ENCODE measurements at places on chromosomes 7 and 10.

DNA sequence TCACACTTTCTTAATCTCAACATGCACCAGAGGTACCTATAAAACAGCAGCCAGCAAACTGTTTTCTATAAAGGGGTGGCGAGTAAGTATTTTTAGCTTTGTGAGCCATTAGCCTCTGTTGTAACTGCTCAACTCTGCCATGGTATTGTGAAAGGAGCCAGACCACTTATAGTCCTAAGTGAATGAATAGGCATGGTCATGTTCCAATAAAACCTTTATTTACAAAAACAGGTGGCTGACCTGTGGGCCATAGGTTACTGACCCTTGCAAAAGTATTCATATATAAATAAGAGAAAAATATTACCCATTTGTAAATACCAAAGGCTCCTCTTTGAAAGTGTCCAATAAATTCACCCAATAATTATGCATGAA lies 50.3 kb downstream of the ICA1 start:
- DNase-seq = no peak

DNA sequence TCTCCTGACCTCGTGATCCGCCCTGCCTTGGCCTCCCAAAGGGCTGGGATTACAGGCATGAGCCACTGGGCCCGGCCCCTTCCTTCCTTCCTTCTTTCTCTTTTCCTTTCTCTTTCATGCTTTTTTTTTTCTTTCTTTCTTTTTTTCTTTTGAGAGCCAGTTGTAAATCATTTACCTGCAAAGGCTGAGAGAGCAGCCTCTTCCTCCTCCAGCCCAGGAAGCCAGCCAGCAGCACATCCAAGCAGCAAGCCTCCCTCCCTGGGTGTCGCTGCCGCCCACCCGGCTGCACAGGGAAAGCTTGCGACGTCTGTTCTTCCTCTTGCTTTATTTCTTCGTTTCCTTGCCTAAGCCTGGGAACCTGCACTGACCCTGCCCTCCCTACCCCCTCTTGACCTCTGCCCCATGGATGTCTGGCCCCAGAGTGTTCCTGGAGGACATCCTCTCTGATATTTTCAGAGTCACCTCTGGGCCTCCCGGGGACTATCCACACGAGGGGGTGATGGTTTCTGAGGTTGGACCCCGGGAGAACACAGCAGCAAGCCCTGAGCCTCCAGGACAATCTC lies 62.8 kb upstream of the MYL10 start:
- no peak for DNase-seq

DNA sequence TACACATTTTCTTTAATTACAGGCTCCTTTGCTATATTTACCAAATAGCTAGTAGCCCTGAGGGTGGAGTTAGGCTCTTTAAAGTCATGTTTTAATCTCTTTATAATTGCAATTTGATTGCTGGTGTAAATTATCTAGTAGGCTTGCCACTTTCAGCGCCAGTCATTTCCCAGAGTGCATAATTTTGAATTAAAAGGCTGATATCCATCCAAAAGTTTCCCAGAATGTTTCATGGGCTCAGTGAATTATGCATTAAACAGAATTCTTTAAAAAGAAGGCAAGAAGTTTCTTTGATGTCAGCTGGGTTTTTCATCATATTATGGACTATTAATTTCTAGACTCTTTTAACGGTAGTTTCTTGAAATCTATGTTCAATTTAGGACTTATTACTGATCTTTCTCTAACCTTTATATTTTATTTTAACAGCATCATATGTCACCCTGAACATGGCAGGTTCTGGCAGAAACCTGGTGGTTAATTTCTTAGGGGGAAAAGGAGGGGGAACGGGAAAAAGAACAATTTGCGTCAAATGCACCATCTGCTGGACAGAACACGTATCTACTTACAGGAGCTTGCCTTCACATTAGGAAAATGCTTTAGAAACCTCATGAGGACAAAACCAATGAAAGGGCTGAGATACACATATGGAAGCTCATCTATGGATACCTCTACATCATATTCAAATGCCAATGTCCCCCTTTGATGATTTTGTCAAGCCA lies 171.1 kb downstream of the GRM3 start:
- DNase-seq = no peak

GRCh38 chr7:51785876-51786275 lies 469.3 kb upstream of the COBL start:
- DNase-seq = no peak

DNA sequence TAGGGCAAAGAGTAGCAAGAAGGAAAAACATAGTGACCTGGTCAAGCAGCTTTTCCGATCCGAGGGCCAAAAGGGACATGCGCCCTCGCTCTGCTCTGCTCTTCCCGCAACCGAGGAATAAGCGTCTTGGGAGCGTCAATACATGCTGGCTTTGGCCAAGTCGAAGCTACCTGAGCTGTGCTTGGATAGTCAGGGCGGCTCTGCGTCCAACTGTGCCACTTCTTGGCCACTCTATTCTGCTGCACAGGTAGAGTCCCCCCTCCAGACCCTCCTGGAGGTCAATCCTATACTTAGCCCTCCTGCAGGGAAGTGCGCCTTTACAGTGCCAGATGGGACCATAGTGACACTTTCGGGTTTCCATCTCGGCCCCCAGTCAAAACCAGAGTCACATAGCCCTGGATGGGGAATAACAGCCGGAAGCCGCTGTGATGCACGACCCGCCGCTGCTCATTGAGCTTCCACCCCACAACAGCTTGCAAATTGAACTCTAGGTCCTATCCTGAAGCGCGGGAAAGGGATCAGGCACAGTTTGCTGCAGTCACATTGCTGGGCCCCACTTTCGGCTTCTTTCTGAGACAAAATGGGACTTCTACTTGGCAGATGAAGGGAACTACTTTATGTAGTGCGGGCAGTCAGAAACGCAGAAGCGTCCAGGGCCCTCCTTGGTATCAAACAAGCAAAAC lies 1.1 kb upstream of the HPSE2 start:
- no peak for DNase-seq

GRCh38 chr10:30765616-30766015 lies 136.1 kb upstream of the LYZL2 start:
- DNase-seq = no peak

DNA sequence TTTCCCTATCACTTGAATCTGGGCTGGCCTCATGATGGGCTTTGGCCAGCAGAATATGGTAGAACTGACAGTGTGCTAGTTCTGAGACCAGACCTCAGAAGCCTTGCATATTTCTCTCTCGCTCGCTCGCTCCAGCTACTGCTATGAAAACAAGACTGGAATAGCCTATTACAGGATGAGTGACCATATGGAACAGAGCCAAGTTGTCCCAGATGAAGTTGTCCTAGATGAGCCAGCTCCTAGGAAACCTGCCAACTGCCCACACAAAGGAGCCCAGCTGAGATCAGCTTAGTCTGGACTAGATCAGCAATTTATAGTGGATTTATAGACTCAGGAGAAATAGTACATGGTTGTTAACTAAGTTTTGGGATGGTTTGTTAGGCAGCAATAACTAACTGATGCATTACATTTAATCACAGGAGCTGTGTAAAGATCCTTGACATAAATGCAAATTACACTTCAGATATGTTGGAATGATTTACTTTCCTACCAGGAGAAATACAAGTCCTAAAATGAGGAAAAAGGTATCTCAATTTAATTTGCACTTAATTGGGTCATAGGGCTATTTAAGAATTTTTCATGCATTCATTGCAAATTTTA lies 6.8 kb upstream of the HECW1 start:
- DNase-seq = no peak
